ENCODE measurements at places on chromosomes 13 and 19.

- DNase-seq = no peak
Measured at GRCh38 chr13:48429886-48430285, 17.0 kb upstream of the LPAR6 start.

- DNase-seq = no peak
Measured at GRCh38 chr13:50428183-50428877, 413.1 kb downstream of the KCNRG start.

GRCh38 chr13:76516013-76516412 lies 370.2 kb downstream of the KCTD12 start:
- DNase-seq = no peak

DNA sequence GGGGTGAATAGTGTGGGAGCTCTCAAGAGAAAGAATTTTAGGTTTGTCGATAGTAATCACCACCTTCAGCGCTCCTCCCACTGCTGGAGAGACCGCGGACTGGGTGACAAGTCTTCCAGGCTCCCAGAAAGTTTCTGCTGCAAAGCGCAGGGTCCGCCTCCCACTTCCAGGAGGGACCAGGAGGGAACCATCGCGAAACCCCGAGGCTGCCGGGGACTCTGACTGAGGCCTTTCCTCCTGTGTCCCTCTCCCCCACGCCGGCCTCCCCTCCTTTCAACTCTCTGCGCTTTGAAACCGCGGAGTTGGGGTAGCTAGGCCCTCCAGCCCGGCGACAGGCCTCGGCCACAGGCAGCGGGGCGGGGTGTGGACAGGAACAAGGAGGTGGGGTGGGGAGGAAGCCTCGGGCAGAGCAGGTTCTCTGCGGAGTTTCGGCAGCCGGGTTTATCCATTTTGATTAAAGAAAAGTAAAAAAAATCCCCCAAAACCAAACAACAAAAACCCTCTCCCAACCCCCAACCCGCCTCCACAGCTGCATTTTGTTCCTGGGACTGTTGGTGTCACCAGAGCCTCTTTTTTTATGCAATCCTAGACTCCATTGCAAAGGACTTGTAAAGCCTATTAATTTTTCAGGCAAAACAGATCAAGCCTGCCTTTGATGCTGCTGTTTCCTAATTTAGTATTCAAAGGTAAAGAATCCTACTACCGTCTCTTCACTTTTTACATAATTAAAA lies 157.2 kb downstream of the TM9SF2 start:
- peak; percentile 45 for DNase-seq
